ENCODE measurements at places on chromosomes 16 and 17.

GRCh38 chr17:74860872-74861661 is 1.4 kb upstream of the GRIN2C start:
- H3K4me1 ChIP-seq: peaks cover 29% of the 10 kb centered on the region
- peaks cover 6% of the 10 kb centered on the region for H3K36me3 ChIP-seq
- H3K27me3 ChIP-seq: peaks cover 25% of the 10 kb centered on the region
- no peak overlapping the region for H3K4me3 ChIP-seq
- H3K27ac ChIP-seq: no peak overlapping the region
- no peak for DNase-seq

- no peaks in the 10 kb centered on the region for H3K4me1 ChIP-seq
- H3K27ac ChIP-seq: no peak overlapping the region
- H3K36me3 ChIP-seq: peaks cover 81% of the 10 kb centered on the region
Observed at GRCh38 chr16:57235128-57236021, 9.7 kb upstream of the ARL2BP start.

- peaks cover 49% of the 10 kb centered on the region for H3K4me1 ChIP-seq
- H3K27me3 ChIP-seq: no peaks in the 10 kb centered on the region
- H3K36me3 ChIP-seq: no peaks in the 10 kb centered on the region
- H3K27ac ChIP-seq: no peak overlapping the region
- no peak for DNase-seq
Observed at GRCh38 chr16:85948616-85949265, 49.8 kb downstream of the IRF8 start.

- H3K4me3 ChIP-seq: no peak overlapping the region
- no peak overlapping the region for H3K27ac ChIP-seq
- no peaks in the 10 kb centered on the region for H3K36me3 ChIP-seq
- H3K4me1 ChIP-seq: no peaks in the 10 kb centered on the region
Observed at GRCh38 chr17:6815775-6816174, 15.8 kb downstream of the TEKT1 start.

Measured in naive thymus-derived CD8-positive, alpha-beta T cell (primary cell).